ENCODE measurements at places on chromosomes 2 and 18.

GRCh38 chr2:215454519-215455246, 18.8 kb upstream of the FN1 start:
- no peak for DNase-seq

GRCh38 chr2:20930928-20931327, 108.0 kb upstream of the LDAH start:
- no peak for DNase-seq

GRCh38 chr2:75289771-75290170, 90.5 kb upstream of the TACR1 start:
- DNase-seq = no peak

- DNase-seq = no peak
Measured at GRCh38 chr2:27080140-27080469, 1.7 kb downstream of the EMILIN1 start.

- no peak for DNase-seq
Measured at GRCh38 chr2:42832289-42832634, 39.9 kb upstream of the HAAO start.

DNA sequence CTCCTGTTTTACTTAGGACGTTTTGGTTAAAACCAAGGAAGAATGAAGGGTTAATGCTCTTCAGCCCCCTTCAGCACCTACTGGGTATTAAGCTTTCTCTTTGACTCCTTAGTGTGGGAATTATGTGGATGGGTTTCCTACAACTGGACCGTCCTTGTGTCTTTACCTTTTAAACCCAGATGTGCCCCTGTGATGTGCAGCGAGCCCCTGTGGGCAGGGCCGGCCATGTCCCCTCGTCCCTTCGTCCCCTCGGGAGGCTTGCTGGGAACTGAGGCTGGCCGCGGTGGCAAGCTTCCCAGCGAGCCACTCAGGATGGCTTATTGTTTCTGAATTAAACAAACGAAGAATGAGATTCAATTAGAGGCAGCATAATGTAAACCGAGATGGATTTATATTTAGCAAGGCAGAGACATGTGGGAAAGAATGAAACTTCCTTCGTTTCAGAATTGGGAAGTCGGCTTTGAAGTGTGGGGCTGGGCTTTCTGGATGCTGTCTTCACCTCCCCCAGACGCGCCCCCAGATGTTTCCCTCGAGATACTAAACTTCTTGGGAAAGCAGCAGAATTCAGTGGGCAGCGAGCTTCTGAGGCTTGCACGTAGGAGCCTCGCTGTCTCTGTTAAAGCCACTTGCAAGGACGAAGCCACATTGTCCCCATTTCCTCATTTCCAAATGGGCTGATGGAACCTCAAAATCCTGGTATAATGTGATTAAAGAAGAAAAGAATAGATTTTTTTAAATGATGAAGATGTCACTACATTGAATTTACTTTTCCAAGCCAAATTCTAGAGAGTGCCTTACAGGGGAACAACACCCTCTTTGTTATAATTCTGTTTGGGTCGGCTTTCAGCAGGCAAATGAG, 146.0 kb downstream of the VAPA start:
- no peak for DNase-seq

DNA sequence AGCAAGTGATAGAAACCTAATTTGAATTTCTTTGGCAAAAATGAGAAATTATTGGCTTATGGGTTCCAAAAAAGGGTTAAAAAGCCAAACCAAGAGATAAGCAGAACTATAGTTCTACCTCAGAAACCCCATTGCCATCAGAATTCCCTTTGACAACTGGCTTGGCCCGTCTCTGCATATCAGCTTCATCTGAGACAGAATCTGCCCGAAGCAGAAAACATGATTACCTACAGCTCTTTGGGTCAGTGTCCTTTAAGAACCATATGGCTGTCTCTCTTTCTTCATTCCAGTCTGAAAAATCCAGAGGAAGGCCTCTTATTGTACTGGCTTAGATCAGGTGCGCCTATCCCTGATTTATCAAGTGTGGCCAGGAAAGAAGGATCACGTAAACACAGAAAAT, 49.8 kb upstream of the AGPS start:
- no peak for DNase-seq

- no peak for DNase-seq
Measured at GRCh38 chr2:218996937-218997336, 3.7 kb upstream of the CRYBA2 start.

GRCh38 chr2:47530105-47530760, 127.3 kb downstream of the MSH2 start:
- DNase-seq = no peak

DNA sequence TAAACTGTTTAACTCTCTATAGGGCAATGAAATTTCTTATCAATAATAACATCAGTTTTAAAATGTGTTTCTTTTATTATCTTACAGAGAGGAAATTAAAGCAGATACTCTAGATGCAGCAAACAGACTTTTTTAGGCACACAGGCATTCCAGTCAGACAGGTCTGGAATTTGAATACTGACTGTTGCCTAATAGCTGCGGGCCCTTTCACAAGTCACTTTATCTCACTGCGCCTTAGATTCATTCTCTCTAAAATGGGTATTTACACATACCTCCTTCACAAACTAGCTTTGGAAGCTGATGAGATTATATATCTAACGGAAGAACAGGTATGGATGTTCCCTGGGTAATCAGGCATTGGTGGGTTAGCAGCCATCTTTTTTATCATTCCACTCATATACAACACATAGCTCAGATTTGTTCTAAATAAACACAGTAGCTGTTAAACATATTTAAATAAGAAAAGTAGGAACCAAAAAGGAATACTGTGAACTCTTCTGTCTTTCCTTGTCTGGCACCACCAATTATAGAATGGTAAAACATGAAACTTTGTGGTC, 104.2 kb downstream of the LRP2 start:
- no peak for DNase-seq

DNA sequence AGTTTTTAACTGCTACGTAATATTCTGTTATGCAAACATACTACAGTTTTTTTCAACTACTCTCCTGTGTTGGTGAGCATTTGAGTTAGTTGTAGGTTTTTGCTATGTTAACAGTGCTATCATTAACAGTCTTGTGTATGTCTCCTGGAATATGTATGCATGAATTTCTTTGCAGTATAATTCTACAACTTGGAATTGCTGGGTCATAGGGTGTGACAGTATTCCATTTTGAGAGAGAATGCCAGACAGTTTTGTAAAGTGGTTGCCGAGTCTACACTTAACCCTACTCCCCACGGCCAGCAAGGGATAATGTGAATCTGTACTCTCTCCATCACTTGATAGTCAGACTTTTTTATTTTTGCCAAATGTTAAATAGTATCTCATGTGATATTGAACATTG, 67.1 kb downstream of the MALT1 start:
- no peak for DNase-seq

- no peak for DNase-seq
Measured at GRCh38 chr18:76727589-76727988, 94.8 kb upstream of the ZNF236 start.

DNA sequence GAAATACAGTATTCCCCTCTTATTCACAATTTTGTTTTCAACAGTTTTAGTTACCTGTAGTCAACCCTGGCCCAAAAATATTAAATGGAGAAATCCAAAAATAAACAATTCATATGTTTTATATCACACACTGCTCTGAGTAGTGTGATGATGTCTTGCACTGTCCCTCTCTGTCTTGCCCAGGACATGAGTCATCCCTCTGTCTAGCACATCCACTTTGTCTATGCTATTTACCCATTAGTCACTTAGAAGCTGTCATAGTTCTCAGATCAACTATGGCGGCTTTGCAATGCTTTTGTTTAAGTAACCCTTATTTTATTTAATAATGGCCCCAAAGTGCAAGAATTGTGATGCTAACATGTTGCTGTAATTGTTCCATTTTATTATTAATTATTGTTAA, 380.6 kb upstream of the REG3G start:
- no peak for DNase-seq

- DNase-seq = no peak
Measured at GRCh38 chr18:58290116-58290695, 246.2 kb downstream of the NEDD4L start.

GRCh38 chr2:23041443-23041842, 343.5 kb upstream of the KLHL29 start:
- no peak for DNase-seq

DNA sequence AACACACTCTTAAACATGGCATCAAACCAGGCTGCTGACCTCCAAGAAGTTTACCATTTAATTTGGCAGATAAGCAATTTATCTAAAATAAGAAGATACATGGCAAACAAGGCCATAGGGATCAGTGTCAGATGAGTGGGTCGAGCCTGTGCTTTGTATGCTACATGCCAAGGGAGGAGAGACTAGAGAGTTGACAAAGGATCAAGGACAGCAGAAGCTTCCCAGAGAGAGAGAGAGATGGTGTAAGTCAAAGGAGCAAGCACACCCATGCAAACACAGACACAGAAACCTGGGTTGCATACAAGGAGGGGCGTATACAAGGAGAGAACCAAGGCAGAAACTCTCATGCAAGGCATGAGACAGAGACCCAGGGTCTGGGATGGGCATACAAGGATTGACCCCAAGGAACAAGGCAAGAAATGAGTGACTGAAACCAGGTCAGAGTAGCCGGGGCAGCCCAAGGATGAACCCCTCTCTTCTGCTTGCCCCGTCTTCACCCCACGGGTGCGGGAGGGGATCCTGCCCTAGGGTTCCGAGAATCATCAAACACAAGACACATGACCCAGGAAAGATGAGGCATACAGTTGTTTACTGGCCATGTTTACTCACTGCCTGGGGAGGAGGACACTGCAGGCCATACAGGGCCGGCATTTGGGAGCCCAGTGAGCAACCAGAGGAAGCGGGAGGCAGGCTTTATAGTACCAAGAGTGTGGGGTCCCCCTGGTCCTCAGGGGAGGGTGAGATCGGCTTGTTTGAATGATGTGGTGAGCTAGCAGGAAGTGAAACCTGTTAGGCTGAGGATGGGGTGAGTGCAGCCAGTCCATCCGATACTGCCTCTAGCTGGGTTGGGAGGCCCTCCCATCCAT, 529.2 kb upstream of the ID2 start:
- no peak for DNase-seq

DNA sequence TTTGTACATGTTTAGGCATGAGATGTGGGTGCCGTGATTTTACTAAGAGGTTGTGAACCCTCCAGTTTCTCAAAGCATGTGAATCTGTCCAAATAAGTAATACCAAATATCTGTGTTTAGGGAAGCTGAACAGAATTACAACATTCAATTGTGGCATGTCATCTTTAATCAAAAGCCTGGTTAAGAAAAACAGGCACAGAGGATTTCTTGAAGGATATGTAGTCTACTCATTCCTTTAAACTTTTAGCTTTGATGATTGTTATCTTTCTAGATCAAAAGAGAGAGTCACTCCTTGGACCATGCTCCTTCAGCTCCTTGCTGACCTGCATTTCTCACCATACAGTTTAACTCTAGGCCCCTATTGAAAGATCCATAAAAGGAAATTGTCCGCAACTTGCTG, 296.8 kb downstream of the STK39 start:
- DNase-seq = no peak

GRCh38 chr2:201233812-201234662, 26.3 kb upstream of the CASP8 start:
- peak; percentile 15 for DNase-seq

- DNase-seq = no peak
Measured at GRCh38 chr2:184154438-184154837, 443.9 kb upstream of the ZNF804A start.

DNA sequence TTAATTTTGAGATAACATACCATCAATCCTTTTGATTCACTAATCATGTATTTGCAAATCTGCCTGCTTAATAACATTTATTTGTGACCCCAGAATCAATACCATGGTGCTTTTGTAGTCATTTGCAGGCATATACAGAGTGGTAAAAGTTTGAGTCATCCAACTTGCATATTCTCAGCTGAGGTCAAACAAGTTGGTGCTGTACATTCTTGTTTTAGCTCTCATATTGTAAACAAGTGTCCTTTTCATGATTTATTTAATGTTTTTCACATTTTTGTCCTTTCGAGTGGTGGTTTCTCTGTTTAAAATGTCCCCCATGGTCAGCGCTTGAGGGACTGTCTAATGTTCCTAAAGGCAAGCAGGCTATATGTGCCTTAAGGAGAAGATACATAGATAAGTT, 17.5 kb downstream of the RAB27B start:
- no peak for DNase-seq

- no peak for DNase-seq
Measured at GRCh38 chr2:14232217-14232616, 400.3 kb upstream of the LRATD1 start.

DNA sequence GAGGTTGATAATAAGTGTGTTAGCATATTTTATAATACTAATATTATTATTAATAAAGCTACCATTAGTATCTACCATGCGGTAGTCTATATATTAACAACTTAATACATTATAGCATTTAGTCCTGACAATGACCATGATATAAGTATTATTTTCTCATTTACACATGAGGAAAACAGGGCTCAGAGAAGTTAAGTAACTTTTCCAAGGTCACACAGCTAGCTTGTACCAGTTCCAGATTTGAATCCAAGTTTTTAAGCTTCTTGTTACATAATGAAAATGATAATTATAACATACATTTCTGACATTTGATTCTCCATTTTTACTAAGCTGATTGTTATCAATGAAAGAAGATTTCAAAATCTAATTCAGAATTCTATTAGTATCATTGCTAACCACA, 310.6 kb downstream of the AGPS start:
- DNase-seq = no peak

GRCh38 chr2:65604246-65604645, 171.8 kb upstream of the SPRED2 start:
- DNase-seq = no peak

DNA sequence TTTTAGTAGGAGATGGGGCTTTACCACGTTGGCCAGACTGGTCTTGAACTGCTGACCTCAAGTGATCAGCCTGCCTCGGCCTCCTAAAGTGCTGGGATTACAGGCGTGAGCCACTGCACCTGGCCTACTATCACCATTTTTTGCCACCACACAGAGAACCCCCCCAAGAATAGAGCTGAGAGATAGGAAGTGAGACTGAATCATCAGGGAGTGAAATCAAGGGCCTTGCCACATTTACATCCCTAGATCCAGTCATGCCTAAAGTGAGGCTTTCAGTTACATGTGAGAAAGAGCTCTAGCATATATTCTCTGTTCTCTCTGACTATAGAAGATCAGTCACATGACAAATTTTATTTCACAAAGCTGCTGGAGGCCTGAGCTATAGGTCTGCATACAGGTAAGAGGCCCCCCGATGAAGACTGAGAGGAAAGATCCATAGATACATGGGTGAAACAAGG, 28.0 kb upstream of the KCMF1 start:
- DNase-seq = no peak

- DNase-seq = no peak
Measured at GRCh38 chr2:179726461-179727180, 134.8 kb downstream of the ZNF385B start.

GRCh38 chr18:51028201-51028805, 1.7 kb upstream of the SMAD4 start:
- no peak for DNase-seq

- no peak for DNase-seq
Measured at GRCh38 chr2:160445673-160446072, 47.9 kb downstream of the RBMS1 start.

GRCh38 chr2:151882786-151883445, 54.7 kb upstream of the ARL5A start:
- no peak for DNase-seq

DNA sequence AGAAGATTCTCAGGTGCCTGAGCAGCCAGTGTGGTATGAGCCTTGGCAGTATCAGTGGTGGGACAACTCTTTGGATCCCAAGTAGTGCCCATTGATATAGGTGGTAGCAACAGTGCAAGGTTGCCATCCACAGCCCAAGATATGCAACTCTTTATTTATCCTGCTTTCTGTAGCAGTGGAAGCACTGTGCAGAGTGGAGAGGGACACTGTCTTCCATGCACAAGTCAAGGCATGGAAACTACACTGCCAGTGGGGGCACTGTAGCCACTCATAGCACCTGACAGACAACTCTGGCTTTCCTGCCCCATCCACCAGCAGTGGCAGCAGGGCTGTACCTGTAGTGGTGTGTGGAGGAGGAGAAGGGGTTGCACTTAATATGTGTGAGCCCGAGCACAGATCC, 409.6 kb upstream of the TMEFF2 start:
- DNase-seq = no peak
